ENCODE measurements at places on chromosomes 1 and 21.

- DNase-seq = no peak
These were observed 15.1 kb downstream of the PTPRU start for GRCh38 chr1:29251164-29252124.

DNA sequence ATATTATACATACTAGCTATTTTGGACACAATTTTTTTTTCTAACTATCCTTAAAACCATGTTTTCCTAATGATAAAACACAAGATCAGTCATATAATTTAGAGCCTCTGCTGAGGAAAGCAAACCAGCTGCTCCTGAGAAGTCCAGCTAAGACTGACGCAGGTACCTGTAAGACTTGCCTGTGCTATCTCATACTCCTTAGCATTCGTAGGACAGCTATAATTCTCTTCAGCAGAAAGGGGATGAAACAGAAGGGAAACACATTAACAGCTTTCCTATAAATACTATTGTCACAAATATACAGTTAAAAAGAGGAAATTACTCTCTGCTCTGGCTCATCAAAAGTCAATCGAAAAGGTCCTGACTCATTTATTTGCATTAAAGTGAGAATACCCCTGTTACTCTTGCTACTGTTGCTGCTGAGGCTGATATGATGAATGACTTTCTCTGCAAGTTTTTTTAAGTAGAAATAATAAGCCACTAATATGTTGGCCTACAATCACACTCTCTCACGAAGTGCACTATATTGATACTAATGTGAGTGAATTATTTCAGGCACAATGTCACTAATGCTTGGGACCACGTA lies 757.1 kb downstream of the KCNT2 start:
- no peak for DNase-seq

DNA sequence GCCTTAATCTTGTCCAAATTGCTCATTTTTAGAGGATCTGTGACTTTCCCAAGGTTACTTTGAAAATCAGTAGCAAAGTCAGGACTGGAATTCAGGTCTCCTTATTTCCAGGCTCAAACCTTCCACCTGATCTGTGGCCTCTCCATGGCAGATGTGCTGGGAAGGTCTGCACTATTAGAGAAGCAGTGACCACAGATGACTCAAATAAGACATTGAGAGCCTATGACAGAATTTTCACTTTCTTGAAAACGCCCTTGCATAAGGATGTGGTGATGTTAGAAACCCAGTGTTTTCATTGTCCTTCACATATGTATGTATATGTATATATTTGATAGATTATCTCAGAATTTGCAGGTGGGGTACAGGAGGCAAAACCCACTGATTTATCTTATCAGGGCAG lies 45.3 kb downstream of the TTC39A start:
- DNase-seq = no peak

DNA sequence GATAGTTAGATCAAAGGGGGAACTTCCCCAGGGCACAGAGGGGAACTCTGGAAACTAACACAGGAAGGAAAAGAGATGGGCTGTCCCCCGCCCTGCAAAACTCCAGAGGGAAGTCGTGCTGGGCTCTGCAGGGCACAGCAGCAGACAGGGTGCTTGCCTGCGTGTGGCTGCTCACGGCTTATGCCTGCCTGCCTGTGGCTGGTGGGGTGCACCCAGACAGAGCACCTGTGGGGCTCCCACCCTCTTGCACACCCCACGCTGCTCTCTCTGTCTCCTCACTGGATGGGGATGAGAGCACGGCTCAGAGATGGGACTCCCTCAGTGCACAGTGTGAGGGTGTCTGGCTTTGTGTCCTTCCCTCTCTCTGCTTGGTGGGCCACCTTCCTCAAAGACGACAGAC lies 13.5 kb upstream of the ETV3L start:
- no peak for DNase-seq

DNA sequence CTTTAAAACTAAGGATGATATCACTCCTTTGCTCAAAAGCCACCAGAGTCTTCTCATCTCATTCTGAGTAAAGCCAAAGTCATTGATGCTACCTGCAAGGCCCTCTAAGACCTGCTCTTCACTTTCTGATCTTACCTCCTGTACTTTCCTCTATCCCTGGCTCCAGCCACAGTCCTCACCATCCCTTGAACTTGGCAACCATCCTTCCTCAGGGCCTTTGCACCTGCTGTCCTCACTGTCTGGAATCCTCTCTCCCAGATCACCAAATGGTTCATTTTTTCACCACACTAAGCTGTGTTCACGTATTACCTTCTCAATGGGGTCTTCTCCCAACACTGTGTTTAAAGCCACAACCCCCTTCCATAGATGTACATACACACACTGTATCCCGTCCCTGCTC lies 4.3 kb upstream of the PHLDA3 start:
- no peak for DNase-seq

DNA sequence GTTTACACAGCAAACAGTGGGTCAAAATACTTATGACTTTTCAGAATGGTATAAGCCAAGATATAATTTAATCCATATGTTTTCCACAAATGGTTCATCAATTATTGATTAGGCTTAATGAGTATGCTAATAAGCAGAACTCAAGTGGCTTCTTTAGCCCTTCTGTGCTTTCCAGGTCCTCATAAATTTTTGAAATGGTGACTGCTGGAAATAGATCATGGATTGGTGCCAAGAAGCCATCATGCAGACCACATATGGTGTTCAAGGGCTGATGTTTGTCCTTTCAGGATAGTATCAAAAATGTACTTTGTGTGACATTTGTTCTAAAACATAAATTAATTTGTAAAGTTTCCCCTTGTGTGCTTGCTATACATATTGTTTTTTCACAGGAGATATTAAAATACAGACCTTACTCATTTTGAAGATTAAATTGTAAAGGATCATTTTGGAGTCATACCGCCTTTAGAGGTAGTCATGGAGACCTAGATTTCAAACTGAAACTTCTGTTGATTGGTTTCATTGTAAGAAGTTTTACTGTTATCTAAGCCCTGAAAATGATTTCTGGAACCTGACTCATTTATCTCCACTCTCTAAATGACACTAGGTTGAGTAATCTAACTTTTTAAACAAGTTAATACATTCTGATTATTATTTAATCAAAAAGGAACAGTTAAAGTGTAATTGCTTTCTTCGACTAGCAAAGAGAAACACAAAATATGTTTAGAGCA lies 507.9 kb downstream of the PLA2G4A start:
- no peak for DNase-seq

- no peak for DNase-seq
These were observed 15.8 kb downstream of the KCNQ4 start for GRCh38 chr1:40799351-40799867.

DNA sequence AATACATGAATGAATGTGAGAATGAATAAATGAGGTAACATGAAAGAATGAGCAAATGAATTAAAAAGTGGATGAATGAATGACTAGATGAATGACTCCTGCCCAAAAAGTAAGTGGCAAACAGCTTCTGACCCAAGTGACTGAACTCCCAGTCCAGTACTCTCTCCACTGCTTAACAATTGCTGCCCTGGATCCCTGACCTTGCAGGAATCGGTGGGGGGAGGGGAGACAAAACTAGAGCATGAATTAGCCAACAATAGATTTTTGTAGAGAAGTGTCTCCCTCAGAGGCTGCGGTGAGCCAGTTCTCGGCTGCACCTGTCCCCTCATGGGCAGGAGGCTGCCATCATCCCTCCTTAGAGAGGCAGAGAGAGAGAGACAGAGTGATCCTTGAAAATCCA lies 5.9 kb upstream of the GRIK3 start:
- DNase-seq = no peak

DNA sequence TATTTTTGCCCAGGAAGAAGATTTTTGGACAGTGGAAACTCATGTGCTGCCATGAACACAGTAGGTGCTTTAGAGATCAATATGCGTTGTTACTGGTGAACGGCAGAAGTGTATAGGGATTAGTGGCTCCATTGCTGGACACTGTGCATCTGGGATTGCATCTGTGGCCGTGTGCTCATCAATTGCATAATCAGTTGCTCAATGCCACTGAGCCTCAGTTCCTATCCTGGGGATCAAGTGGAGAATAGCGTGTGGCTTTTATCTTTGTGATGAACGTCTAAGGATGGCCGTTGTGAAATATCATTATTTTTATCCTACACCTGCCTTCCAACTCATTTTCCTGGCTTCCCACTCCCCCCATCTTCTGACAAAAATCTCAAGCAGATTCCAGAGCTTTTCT lies 5.4 kb downstream of the TNN start:
- no peak for DNase-seq

DNA sequence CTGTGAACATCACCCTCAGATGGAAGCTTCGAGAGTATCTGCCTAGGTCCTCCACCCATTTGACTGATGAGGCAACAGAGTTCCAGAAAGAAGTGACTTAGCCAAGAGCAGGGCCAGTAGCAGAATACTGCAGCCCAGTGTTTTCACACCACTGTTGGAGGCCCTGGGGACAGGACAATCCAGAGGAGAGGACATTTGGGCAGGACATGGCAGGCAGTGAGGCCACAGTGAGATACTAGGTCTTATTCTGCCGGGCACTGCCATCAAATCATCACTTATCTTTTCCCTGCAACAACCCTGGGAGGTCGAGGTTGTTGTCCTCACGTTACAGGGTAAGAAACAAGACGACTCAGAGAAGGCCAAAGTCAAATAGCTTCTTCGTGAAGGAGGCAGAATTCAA lies 5.5 kb upstream of the FOXO6 start:
- no peak for DNase-seq

GRCh38 chr1:161956930-161957329 lies 66.7 kb downstream of the OLFML2B start:
- no peak for DNase-seq

DNA sequence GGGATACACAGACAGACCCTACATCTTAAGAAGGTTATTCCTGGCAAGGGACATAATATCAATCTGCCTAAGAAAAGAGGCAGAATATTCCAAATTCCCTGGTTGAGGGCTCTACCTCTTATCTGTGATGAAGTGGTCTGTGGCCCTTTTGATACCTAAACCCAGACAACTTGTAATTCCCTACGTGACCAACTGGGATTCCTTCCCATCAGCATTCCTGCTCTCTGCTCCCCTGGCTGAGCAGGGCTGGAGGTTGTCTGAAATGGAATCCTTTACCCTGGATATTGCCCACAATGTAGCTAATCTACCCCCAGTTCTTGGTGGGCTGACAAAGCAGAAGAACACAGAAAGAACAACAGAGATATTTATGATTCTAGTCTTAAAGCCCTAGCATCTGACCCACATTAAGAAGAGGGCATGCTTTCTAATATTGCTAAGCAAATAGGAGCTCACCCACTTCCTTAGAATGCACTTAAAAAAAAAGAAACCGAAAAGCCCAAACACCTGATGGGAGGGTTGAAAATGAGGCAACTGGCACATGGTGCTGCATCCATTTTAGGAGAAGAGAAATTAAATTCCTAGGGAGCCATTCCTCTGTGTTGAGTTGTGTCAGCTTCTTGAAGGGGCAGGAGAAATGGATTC lies 36.8 kb downstream of the GADD45A start:
- no peak for DNase-seq

GRCh38 chr1:176110203-176110602 lies 96.9 kb downstream of the COP1 start:
- DNase-seq = no peak

DNA sequence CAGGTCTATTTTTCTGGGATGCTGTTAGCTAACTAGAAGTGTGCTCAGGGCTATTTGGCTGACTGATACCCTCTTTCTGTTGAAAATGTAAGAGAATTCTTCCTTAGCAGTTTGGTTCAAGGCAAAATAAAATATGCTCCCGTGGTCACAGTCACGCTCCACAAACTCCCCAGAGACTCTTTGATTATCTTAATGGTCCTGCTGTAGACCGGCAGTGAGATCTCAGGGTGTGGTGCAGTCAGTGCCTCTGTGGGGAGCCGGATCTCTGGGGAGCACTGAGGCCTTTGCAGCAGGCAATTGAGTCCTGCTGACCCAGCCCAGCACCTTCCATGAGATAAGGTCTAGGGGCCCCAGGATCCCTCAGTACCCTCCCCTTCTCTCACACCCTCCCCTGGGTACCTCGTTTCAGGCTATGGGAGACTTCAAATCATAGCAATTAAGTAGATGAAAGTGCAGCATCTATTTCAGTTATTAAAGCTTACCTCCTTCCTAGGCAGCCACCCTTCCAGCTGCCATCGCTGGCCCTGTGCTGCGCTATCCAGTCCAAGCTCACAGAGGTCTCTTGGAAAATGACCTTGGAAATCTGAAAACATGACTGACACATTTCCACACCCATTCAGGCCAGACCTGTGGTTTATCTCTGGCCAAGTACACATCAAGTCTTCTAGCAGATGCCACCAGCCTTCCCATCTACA lies 98.1 kb downstream of the SEC16B start:
- DNase-seq = no peak

- DNase-seq = no peak
These were observed 23.5 kb downstream of the TRIM62 start for GRCh38 chr1:33158366-33158765.

DNA sequence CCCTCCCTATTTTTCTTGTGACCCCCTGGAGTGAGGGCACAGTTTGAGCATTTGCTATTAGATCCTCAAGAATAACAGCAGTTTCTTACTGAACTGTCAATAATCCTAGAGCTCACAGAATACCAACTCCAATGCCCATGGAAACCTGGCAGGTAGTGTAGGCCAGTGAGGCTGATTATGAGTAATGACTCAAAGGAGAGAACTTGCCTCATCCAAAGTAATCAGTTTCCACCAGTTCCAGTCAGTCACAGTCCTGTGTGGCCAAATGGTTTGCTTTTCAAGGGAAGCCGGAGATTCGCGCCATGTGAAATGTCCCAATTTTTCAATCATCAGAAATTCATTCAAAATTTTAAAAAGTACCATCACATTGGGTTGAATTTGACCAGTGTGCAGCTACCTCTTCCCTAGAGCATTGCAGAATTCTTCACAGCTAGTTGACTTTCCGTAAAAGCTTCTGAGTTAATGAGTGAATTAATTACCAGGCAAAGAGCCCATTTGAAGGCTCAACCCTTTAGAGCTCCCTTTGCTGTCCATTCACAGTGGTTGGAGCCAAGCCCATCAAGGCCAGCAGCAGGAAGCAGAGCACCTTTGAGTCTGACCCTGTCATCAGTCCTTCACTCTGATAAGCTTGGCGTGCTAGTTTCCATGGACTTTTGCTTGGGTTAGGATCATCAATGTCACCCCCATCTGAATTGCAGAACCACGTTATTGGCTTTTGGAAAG lies 170.3 kb downstream of the KAZN start:
- no peak for DNase-seq

- no peak for DNase-seq
These were observed 48.0 kb upstream of the ZNF281 start for GRCh38 chr1:200457810-200458209.

DNA sequence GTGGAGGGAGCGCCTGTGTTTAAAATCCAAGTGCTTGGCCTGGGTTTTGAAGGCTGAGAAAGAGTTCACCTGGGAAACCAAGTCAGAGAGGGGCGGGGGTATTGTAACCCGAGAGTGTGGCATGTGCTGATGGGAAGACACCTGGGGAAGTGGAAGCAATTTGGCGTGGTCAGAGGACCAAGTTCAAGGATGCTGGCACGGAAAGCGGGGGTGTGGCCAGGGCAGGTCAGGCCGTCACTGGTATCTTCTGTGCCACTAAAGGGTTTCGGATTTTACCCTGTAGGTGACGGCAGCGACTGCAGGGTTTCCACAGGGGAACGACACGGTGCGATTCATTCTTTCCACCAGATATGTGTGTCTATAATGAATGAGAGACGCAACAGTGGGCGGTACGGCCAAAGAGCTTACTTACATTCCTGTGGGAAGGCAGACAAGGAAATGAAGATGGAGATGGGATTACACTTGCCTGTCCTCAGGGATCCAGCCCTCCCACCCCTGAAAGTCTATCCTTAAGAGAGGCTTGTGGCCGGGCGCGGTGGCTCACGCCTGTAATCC lies 31.3 kb downstream of the CA6 start:
- no peak for DNase-seq

Data from stimulated activated CD8-positive, alpha-beta memory T cell treated with anti-CD3 and anti-CD28 coated beads, Interleukin-15, amount 100 ng/mL, for 24 hours (primary cell).